HFF-Myc (cell line): ENCODE measurements at places on chromosomes 16 and 17.
A peak's percentile ranks its signal among the peaks of the same experiment; 100 is the strongest.

GRCh38 chr16:10847176-10847575, 28.6 kb upstream of the TVP23A start:
- DNase-seq = no peak

DNA sequence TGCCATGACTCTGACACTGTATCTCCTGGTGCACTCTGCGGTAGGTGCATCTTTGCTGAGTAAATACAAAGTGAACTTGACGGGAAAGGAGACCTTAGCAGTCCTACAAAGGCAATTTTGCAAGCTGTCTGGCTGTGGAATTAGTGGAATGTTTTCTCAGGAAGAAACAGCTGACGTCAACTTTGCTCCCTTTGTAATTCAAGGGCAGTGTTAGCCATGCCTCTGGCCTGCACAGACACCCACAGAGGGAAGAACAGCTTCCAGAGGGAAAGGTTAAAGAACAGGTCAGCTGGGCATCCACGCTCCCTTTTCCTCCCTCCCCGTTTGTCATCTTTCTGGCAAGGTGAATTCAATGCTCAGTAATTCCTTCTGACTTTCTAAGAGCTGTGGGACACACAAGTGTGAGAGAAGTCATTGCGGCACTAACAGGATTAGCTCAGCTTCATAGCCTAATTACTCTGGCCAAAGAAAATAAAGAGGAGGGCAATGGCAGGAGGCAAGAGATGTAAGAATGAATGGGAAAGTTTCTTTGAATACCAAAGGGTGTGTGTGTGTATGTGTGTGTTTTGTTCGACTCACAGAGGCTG, 476.9 kb upstream of the GOT2 start:
- DNase-seq = no peak

- no peak for DNase-seq
Observed at GRCh38 chr17:38466346-38467315, 38.4 kb downstream of the ARHGAP23 start.

- no peak for DNase-seq
Observed at GRCh38 chr16:81409016-81409556, 35.5 kb upstream of the CMIP start.

GRCh38 chr16:30953511-30954124, 3.9 kb upstream of the SETD1A start:
- peak; percentile 45 for DNase-seq

GRCh38 chr17:1490643-1491442, 1.6 kb downstream of the MYO1C start:
- DNase-seq = no peak

DNA sequence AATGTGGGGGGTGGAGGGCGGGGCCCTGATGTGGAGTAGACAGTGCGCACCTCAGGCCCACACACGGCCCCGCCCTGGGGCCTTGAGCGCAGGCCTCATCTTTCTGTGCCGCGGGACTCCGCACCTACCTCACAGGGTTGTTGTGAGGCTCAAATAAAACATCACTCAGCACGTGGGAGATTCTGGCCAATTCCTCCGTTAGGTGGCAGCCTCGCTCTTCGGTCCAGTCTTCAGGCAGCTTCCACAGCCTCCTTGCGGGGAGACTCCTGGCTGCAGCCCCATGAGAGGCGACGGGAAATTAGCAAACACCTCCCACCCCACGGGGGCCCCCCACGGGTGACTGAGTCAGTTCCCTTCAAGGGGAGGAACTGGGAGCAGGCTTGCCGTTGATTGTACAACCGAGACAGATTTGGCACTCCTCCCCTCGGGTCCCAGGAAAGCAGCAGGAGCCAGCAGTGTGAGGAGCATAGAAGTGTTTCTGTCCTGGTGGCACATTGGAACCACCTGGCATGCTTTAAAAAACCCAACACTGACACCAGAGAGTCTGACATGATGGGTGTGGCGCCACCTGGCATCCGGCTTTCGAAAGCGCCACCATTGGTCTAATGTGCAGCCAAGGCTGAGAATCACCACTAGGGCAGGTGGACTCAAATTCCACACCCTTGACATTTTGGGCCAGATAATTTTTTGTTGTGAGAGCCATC, 7.6 kb downstream of the MRM1 start:
- DNase-seq = no peak

GRCh38 chr17:72274614-72275013, 153.8 kb downstream of the SOX9 start:
- no peak for DNase-seq

- no peak for DNase-seq
Observed at GRCh38 chr17:39212195-39212810, 12.2 kb downstream of the RPL19 start.

- DNase-seq = no peak
Observed at GRCh38 chr17:42285346-42286050, 2.8 kb upstream of the STAT5A start.

DNA sequence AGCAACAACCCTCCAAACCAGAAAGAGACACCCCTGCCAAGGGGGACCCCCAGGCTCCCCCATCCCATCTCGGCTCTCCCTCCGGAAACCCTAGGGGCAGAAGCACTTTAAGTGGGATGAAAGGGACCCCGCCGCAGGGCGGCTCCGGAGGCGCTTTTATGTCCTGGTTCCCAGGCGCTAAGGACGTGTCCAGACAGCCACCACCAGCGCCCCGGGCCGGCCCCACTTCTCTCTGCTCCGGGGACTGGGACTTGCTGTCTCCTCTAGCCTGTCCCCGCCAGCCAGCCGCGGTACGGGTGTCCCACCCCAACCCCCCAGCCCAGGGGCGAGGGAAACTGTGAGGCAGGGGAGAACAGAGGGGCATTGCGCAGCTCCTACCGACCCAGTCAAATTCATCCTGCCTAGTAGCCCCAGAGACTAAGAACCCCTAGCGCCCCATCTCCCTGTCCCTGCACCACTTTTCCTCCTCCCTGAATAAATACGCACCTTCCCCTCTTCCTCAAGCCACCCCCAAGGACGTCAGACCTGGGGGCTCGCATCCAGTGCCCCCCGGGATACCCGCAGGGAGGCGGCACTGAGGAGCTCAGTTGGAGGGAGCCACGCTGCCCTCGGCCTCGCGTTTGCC, 4.1 kb downstream of the SP6 start:
- DNase-seq = no peak

GRCh38 chr17:179066-179432, 2.4 kb downstream of the DOC2B start:
- DNase-seq = no peak

DNA sequence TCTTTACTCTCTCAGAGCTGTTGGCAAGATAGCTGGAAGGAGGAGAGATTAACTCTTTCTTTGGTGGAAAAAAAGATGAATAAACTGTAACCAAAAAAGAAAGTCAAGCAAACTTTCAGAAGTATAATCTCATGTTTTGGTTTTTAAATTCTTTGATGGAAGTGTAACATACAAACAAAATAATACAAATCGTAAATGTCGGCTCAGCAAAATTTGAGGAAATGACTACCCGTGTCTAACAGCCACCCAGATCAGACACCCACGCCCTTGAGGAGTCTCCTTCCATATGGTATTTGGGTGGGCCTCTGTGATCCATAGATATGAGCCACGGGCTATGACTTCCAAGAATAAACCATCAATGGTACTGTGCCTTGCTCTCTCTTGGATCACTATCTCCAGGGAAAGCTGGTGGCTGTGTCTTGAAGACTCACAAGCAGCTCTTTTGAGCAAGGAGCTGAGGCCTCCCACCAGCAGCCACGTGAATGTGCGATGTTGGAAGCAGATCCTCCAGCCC, 9.6 kb upstream of the CD300C start:
- DNase-seq = no peak

DNA sequence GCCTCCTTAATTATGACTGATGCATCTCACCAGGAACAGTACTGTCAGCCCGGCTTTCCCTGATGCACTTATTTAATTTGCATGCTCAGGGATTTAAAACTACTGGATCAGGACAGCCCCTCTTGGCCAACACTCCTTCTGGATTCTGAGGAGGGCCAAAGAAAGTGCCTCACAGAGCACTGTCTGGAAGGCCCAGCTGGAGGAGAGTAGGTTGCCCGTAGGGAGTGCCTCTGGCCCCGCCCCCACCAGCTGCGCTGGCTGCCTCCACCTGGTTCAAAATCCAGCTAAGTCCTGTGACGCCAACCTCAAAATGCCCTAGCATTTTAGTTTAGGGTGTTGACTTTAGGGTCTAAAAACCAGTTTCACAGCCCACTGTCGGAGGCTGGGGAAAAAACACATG, 49.4 kb upstream of the SREBF1 start:
- no peak for DNase-seq

GRCh38 chr17:55699181-55699860, 23.3 kb downstream of the TMEM100 start:
- no peak for DNase-seq

- peak; percentile 27 for DNase-seq
Observed at GRCh38 chr16:68936736-68937631, 93.7 kb downstream of the TANGO6 start.

DNA sequence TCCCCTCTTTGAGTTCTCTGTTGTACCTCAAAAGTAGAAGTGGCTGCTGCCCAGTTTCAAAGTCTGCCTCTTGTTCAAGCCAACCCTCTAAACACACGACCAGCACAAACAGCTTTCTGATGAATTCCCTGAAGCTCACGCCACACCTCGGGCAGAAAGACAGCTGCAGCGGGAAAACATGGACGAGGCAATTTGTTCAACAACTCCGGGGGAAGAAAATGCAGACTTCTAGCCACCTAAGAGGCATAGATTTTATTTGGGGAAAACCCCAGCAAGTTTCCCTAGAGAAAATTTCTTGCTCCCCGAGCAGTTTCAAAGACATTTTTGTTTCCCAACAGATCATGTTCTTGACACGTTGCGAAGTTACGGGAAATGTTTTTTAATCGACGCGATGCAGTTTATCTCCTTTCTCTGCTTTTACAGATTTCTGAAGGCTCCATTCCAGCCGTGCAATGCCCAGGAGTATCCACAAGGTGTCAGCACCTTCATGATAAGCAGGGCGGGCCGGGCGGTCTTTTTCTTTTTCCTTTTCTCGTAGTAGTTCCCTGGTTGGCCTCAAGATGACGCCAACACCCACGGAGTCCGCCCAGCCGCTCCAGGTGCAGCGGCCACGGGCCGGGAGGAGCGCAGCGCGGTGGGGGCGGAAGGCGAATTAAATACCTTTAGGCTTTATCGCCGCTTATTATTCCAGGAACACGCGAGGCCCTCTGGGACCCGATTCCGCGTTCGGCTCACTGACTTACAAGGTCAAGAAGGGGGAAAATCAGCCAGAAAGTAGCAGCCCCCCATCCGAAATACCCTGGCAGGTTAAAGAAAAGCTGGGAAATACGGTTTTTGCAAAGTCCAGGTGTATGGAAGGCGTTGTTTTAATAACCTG, 2.9 kb upstream of the FOXC2 start:
- DNase-seq = peak; percentile 79

GRCh38 chr17:6356562-6356961, 78.4 kb downstream of the AIPL1 start:
- DNase-seq = no peak

GRCh38 chr17:16917671-16918394, 54.1 kb downstream of the TNFRSF13B start:
- no peak for DNase-seq

GRCh38 chr17:70624211-70624610, 454.9 kb downstream of the KCNJ2 start:
- DNase-seq = no peak

DNA sequence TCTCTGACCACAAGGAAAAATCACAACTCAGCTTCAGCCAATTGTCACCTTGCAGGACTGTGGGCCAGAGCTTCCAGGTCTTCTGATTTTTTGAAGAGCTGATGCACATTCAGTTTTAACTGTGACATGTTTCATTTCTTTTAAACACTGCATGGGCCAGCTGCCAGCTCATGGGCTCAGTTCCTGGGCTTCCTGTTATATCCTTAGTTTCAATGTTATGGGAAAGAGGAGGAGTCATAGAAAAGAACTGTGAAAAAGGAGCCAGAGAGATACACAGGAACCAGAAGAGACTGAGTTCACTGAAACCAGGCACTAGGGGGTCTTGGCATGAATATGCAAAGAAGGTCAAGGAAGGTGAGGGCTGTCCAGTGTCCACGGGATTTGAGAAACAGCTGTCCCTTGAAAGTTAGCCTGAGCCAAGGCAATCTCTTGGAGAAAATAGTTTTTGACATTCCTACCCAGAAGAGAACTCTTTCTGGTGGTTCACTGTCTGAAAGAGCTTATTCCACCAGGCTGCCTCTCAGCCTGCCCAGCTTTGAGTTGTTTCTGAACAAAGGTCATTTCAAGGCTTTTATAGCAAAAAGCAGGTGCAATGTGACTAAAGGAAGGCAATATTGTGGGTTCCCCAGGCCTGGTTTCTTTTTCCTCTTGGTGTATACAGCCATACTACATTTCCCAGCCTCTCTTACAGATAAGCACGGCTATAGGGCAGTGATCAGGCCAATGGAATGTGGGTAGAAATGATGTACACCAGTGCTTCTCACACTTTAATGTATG, 10.5 kb downstream of the PDILT start:
- DNase-seq = no peak

- DNase-seq = no peak
Observed at GRCh38 chr17:76880268-76880667, 12.1 kb downstream of the MGAT5B start.

- DNase-seq = no peak
Observed at GRCh38 chr16:75854152-75854551, 127.9 kb upstream of the CPHXL start.

- DNase-seq = peak; percentile 21
Observed at GRCh38 chr17:55567240-55568214, 56.3 kb upstream of the SMIM36 start.

DNA sequence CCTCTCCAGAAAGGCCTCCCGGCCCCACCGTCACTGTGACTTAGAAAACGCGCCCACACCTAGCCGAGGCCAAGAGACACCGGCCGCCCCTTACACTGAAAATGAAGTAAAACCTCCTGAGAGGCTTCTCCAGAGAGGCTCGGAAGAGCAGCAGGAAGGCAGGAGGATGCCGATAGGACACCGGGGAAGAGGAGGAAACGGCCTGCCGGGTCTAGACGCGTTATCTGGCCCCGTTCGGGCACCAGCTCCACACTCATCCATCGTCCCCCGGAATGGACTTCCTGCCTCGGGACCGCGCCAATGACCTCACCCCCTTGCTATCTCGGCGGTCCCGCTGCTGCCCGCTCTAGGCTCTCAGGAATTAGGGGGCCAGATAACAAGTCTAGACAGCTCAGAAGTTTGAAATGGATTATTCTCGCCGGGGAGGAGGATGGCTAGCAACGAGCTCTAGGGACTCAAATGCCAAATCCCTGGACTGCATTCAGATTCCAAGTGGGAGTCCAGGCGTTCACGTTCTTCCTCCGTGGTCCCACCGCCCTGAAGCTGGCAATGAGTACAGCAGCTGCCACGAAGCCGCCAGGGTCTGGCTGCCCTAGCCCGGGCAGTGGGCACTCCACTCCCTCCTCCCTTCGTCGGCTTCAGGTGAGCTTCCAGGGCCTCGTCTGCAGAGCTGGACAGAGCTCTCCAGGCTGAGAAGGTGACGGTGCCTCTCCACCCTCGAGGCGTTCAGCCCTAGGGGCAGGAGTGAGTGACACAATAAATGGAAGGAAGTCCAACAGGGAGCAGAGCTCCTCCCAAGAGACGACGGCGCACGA, 350.9 kb downstream of the FOXL1 start:
- no peak for DNase-seq

- DNase-seq = no peak
Observed at GRCh38 chr16:5461141-5461540, 363.5 kb upstream of the EEF2KMT start.

- DNase-seq = no peak
Observed at GRCh38 chr16:17744921-17745572, 274.3 kb upstream of the XYLT1 start.

GRCh38 chr17:80558046-80558445, 13.4 kb downstream of the RPTOR start:
- no peak for DNase-seq
